ENCODE measurements at places on chromosomes 13 and 19.
A peak's percentile ranks its signal among the peaks of the same experiment; 100 is the strongest.

DNA sequence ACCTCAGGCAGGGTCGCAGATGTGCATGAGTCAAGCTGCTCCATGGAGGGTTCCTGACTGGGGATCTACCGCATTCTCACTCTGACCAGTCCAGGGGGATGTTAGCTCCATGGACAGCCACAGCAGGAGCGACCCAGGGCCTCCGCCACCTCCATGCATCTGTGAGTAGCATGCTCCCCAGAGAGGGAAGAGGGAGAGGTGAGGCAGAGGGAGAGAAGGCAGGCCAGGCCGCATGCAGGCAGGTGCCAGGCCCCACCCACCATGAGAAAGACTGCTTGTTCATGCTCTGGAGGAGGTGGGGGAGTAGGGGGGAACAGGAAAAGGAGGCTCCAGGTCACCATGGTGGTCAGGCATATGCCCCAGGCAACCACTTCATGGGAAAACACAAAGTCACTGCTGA, 20.3 kb downstream of the TUBA3C start:
- DNase-seq, result no peak
- H3K27me3 ChIP-seq, result no peaks in the 10 kb centered on the region
- no peak overlapping the region for H3K27ac ChIP-seq
- no peaks in the 10 kb centered on the region for H3K4me1 ChIP-seq
- H3K4me3 ChIP-seq, result no peak overlapping the region

- DNase-seq, result no peak
- no peaks in the 10 kb centered on the region for H3K4me1 ChIP-seq
- no peaks in the 10 kb centered on the region for H3K36me3 ChIP-seq
- H3K4me3 ChIP-seq, result no peak overlapping the region
Observed at GRCh38 chr13:32021785-32022184, 9.8 kb upstream of the FRY start.

DNA sequence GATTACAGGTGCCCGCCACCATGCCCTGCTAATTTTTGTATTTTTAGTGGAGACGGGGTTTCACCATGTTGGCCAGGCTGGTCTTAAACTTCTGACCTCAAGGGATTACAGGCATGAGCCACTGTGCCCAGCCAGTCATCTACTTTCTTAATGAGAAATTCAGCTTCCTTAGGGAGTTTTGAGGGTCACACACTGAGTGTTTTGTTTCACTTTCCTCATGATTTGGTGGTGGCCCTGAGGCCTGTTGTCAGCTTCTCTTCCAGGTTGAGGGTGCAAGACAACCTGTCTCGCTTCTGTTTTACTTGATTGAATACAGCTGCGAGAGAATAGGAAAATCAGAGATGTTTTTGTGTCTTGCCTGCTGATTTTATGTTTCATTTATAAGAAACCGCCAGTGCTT, 9.9 kb downstream of the FRY start:
- H3K27ac ChIP-seq, result no peak overlapping the region
- no peaks in the 10 kb centered on the region for H3K36me3 ChIP-seq
- peaks cover 6% of the 10 kb centered on the region for H3K4me1 ChIP-seq

DNA sequence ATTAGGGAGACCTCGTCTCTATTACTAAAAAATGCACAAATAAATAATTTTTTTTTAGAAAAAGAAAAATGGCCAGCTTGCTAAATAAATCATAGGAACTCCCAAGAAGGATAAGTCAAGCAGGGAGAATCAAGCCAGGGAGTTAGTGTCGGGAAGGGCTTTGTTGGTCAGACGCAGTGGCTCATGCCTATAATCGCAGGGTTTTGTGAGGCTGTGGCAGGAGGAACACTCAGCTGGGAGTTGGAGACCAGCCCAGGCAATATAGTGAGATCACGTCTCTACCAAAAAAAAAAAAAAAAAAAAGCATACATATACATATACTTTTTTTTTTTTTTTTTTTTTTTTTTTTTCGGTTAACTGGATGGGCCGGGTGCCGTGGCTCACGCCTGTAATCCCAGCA, 9.0 kb downstream of the NACC1 start:
- no peak overlapping the region for H3K4me3 ChIP-seq
- no peak overlapping the region for H3K27ac ChIP-seq
- no peaks in the 10 kb centered on the region for H3K27me3 ChIP-seq
- H3K4me1 ChIP-seq, result peaks cover 23% of the 10 kb centered on the region
- peaks cover 2% of the 10 kb centered on the region for H3K36me3 ChIP-seq

DNA sequence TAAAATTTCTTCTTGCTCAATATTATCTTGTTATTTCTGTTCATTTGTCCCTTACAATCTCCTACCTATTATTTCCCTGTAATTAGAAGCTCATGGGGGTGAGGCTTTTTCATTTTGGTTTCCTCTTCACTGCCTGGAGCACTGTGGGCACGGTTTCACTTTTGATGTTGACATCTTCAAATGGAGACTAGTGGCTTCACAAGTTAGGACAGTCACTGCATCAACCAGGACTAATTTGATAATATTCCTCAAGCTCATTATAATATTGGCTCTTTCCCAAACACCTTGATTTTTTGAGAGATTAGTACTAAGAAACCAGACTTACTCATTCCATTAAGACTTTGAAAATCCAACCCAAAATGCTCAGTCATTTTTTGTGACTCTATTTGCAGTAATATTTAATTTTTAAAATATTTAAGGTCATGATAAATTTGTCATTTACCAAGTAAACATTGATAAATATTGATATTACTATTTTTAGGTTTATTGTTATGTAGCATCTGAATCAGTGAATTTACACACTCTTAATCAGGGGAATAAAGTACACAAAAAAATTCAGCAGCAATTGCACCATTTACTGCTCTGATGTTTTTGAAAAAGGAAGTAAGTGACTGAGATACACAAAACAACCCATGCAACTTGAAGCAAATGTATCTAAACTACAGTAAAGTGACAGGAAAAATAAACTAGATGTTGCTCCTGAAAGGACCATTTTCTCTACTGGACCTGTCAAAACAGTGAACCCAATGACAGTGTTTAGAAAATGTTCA, 28.8 kb upstream of the RCBTB2 start:
- H3K4me1 ChIP-seq, result peaks cover 65% of the 10 kb centered on the region
- peaks cover 46% of the 10 kb centered on the region for H3K36me3 ChIP-seq
- DNase-seq, result peak; percentile 70
- H3K4me3 ChIP-seq, result peak overlapping the region; percentile 59
- peaks cover 27% of the 10 kb centered on the region for H3K27me3 ChIP-seq

DNA sequence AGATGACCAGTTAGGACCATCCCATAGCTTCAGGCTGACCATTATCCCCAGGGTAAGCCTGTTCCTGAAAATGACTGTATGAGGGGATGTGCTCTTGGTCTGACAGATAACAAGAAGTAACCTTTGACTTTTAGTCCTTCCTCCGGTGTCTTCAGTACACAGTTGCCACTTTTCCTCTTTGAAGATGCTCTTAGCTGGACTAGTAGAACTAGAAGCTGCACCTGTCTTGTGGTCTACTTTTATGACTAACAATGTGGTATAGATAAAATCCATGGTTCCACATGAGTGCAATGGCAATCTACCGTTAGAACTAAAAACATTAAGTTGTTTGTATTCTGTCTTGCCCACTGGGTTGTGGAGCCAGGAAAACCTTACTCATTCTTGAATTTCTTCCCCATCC, 5.9 kb upstream of the RUBCNL start:
- DNase-seq, result no peak
- H3K4me3 ChIP-seq, result no peak overlapping the region
- no peak overlapping the region for H3K27ac ChIP-seq

All from activated CD8-positive, alpha-beta memory T cell treated with anti-CD3 and anti-CD28 coated beads, Interleukin-2, amount 10 ng/mL, durations not matched to agents 7 days and 5 days (primary cell).